ENCODE measurements at places on chromosomes 5 and 9.

- DNase-seq = no peak
Measured at GRCh38 chr9:100575006-100575405, 2.9 kb upstream of the CAVIN4 start.

- DNase-seq = no peak
Measured at GRCh38 chr5:122390694-122391093, 78.7 kb downstream of the SNCAIP start.

DNA sequence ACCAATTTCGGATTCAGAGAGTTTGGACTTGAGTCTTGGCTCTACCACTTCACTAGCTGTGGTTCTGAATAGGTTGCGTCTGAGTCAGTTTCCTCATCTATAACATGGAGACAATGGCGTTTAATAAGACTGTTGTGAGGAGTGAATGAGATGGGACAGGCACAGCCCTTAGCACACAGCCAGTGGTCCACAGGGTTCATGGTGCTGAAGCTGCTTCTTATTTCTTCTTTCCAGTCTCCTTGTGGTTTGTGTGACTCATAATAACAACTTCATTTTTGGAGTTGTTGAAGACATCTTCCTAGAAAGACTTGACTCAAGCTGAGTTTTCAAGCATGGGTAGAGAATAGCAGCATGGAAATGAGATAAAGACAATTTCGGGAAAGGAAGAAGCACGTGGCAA, 172.6 kb upstream of the PPP2R2B start:
- DNase-seq = no peak

DNA sequence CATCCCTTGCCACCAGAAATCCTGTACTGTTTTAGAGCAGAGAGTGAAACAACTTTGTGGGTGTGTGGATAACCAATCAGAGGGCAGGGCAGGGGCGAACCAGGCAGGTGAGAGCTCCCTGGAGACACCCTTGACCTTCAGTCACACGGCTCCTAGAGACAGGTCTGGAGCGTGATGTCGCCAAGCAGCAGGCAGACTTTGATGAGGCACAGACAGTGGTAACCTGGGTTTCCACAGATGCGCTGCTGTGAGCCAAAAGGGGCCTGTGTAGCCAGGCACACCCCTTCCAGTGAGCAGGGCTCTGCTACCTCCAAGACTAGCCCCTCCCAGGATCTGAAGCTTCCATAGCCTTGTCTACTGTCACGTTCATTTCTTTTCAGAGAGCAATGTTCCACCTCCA, 317.8 kb upstream of the ADCY2 start:
- DNase-seq = no peak

- no peak for DNase-seq
Measured at GRCh38 chr5:58980890-58981289, 398.0 kb downstream of the RAB3C start.

DNA sequence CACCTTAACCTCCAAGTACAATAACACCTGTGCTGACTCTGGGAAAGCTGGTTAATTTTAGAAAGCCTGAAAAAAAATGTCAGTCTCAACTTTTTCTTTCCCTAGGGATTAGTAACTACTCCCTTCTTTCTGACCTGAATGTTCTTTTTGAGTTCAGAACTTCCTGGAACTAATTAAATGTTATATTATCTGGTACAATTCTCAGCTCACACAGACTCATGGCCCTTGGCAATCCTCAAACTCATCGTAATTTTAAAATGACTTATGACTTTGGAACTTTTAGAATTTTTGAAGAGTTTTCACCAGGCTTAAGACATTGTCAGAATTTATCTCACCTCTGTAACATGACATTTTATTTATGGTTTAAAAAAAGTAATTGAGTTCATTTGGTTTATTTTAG, 315.0 kb downstream of the FER start:
- DNase-seq = no peak

DNA sequence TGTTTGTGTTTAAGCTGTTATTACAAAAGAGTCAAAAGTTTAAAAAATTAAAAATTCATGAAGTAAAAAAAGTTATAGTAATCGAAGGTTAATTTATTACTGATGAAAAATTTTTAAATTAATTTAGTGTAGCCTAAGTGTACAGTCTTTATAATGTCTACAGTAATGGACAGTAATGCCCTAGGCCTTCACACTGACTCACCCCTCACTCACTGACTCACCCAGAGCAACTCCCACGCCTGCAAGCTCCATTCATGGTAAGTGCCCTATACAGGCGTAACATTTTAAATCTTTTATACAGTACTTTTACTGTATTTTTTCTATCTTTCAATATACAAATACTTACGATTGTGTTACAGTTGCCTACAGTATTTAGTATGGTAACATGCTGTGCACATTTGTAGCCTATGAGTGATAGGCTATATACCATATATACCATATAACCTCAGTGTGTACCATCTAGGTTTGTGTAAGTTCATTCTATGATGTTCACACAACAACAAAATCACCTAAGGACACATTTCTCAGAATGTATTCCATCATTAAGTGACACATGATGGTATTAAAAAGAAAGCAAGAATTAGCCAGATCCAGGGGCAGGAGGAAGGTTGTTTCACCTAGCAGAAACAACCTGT, 40.1 kb downstream of the DCAF10 start:
- DNase-seq = no peak

DNA sequence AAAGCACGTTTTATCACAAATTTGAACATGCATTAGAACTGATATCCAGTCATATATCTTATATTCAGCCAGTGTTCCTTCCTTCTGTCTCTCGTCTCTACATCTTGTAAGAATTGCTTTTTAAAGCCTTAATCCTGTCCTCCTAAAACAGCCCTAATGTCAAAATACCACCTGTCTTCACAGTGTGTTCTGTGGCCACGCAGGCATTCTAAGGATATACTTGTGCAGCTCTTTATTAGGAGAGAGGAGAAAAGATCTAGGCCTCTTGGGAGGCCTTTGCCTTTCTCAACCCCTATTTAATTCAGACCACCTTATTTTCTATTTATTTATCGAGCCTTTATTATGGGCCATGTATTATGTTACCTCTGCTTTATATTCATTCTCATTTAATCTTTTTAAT, 78.3 kb downstream of the MAN2A1 start:
- DNase-seq = no peak

- no peak for DNase-seq
Measured at GRCh38 chr9:8389531-8389930, 590.0 kb upstream of the DMAC1 start.

GRCh38 chr5:60230456-60230855, 336.9 kb upstream of the PDE4D start:
- DNase-seq = no peak

DNA sequence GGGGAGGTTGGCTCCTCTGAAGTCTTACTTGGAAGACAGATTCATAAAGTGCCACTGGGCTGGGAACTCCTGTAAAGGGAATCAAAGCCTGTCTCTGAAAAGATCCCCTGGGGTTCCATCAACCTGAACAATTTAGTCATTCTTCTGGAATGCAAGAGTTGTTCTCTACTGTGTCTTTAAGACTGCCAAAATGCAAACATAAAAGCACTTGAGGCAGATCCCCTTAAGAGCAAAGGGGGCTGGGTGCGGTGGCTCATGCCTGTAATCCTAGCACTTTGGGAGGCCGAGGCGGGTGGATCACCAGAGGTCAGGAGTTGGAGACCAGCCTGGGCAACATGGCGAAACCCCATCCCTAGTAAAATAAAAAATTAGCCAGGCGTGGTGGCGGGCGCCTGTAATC, 16.7 kb downstream of the CDKN2AIPNL start:
- no peak for DNase-seq

GRCh38 chr9:124671861-124672260, 99.2 kb downstream of the NR6A1 start:
- DNase-seq = no peak

DNA sequence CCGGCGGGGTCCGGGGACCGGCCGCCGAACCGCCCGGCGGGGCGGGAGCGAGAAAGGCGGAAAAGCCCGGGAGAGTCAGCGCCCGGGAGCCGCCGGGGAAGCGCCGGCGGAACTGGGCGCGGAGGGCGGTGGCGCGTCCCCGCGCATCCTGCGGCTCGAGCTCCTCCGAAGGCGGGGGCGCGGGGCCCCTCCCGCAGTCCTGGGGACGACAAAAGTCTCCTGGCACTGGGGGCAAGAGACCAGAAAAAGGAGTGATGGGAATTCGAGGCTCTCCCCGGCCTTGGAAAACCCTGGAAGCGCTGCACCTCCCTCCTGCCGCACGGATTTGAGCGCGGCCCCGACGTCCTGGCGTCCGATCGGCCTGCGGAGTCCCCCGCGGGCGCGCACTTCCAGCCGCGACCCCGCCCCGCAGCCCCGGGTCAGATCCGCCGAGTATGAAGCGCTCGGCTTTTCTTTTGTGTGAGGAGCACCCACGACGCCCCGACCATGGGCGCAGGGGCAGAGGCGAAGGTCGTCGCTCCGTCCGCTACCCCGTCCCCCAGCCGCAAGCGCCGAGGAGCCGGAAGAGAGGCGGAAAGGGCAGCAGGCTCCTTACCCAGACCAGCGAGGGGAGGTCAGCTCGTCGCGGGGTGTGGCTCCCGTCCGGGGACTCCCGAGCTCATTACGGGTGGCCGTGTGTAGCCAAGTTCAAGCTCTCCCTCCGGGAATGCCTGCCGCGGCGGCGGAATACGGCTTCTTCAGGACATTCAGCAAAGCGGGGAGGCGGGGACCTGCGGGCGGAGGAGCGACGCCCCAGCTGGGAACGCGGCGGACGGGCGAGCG, at the start of gene EPB41L4A:
Gene EPB41L4A, minus strand, starts transcription at position 114 of the 822 bp plus-strand sequence. CDS start 238 bp downstream, outside the sequence.
- peak; percentile 20 for DNase-seq

- no peak for DNase-seq
Measured at GRCh38 chr9:16205455-16205854, 652.6 kb downstream of the CCDC171 start.

DNA sequence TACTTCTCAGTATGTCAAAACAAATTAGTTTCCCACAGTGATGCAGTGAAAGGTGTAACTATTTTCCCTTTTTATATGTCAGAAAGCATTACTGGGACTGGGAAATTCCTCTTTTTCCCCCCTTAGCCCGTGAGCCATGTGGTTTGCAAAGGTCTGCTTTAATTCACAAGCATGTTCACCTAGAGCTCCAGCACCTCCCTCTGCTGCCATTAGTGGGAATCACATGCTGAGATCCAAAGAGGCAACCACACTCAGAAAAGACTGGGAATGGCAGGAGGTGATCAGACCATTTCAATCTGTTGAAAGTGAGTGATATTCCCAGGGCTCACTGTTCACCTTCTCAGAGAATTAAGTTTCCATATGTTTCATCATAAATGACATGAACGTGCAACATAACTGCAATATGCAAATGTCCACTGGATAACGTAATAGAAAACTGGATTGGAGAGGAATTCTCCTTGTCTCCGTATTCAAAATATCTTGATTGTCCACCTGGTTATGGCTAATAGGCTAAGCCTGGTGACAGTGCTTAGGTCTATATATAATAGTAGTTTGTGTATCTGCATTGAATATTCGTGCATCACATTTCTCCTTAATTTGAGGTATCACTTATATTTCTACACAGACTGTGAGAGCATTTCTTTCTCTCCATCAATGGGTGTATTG, 703.5 kb upstream of the WWC1 start:
- DNase-seq = peak; percentile 10

DNA sequence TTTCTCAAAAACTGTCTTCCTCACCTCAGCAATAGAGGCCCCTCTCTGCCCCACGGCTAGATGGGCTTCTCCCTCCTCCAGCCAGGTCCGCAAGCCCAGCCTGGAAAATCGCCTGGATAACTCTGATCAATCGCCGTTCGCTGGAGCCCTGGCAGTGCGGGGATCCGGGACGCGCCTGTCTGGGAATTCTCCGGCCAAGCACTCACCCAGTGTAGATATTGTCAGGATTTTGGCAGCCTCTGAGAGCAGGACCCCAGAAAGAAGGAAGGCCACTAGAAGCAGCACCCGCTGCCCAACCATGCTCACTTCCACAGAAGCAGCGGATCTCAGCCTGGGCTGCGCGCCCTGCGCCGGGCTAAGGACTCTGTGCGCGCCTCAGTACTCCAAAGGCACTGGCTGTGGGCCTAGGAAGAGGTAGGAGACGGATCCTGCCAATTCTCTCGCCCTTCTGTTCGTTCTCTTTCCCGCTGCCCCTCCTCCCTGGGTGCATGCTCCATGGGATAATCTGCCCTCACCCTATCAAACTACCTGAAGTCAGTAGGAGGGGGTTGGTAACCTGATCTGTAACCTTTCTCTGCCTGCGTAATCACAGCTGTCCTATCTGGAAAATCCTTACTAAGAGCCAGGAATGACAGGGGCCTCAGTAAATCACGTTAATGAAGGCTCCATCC, at the start of gene UGT3A1:
Gene UGT3A1, minus strand, starts transcription at position 450 of the 671 bp plus-strand sequence. Its CDS starts 150 bp downstream, at position 300.
- DNase-seq = no peak

GRCh38 chr5:32298059-32298415, 14.7 kb downstream of the MTMR12 start:
- no peak for DNase-seq

GRCh38 chr9:94065535-94065961, 18.7 kb upstream of the PTPDC1 start:
- DNase-seq = no peak

DNA sequence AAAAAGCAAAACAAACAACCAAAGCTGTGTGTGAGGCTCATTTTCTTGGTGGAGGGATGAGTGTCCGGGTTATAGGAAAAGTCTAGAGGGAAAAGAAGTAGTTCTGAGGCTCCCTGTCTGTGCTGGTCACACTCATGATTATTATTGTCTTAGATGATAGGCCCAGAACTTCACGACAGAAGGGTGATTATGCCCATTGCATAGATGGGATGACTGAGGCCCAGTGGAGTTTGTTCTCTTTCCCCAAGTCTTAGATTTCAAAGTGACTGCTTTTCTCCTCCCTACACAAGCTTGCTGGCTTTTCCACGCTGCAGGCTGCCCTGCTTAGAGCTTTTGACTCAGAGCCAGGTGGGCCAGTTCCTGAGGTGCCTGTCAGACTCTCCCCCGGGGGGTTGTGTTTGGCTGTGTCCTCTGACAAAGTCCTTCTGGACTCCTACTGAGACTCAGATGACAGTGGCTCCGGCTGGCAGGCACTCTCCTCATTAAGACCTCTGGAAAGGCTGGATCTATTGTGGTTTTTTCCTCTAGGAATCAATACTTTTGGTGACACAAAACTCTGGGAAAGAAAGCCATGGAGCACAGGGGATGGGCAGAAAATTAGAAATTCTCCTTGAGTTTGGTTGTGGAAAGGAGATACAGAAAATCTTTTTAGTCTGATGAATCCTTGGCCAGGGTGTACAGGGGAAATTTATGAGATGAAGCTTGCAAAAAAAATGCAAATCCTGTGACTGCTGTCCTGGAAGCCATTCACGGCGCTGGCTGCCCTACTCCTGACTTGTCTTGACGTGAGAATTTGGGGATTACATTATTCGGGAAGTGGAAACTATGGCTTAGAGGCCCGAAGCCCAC, 120.9 kb downstream of the NSG2 start:
- DNase-seq = peak; percentile 12

DNA sequence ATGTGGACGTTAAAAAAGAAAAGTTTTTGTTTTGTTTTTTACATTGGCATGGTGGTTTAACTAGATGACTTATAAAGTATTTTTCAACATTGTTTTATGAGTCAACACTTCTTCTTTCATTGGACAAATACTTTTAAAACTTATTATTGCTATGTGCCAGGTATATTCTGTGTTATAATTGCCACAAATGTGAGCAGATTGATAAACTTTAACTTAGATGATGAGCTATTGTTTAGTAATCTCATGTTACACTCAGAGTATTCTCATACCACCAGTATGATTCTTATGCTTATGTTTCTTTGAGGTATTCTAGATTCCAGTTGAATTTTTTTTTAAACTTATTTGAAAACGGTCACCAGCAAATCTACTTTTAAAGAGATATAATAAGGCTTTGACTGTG, 60.3 kb downstream of the RASA1 start:
- no peak for DNase-seq

Data from C1 segment of cervical spinal cord (tissue), 14 donors.